ENCODE measurements at places on chromosomes 3 and 15.

- DNase-seq = no peak
These were observed 289.2 kb upstream of the CHRM5 start for GRCh38 chr15:33679061-33679460.

DNA sequence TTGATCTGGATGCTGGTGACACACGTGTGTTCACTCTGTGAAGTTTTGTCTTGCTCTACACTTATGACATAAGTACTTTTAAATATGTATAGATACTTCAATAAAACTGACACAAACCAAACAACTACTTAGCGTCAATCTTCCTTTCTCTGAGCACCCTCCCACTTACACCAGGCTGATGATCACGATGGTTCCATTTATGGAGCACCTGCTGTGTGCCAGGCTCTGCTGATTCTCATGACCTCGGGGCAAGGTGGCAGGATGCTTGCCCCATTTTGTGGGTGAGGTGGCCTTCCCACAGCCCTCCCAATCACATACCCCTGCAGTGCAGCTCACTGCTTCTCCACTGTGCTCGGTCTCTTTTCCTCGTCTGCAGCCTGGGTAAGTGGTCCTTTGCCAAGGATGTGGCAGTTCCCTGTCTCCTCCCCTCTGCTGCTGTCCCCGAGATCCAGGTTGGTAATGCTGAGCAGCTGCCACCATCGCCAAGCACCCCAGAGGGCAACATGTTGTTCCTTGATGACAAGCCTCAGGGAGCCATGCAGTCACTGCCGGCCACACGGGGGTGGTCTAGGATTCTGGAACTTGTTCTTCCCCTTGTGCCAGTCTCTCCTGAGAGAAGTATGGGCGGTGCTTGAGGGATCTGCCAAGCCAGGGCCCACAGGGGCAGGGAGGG, 20.6 kb upstream of the ADCY5 start:
- DNase-seq = no peak

DNA sequence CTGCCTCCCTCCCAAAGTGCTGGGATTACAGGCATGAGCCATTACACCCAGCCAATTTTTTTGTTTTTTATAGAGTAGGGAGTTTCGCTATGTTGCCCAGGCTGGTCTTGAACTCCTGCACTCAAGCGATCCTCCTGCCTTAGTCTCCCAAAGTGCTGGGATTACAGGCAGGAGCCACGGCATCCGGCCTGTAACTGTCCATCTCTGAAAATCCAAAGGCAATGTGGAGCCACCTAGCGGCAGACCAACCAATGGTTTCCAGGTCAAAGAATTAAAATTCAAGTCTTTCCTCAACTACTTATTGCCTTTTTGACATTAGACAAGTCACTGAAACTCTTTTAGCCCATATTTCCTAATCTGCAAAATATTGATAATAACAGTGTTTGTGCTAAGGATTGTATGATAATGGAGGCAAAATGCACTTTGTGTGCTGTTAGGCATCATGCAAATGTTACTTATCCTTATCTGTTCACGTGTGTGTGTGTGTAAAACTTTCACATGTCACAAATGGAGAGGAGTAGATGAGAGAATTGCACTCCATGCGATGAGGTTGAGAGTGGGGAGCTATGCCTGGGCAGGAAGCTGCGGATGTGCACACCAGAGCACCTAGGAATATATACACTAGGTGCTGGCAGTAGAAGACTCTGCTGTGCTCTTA, 48.7 kb downstream of the COL8A1 start:
- DNase-seq = peak; percentile 78

GRCh38 chr15:65254356-65254755, 32.3 kb downstream of the PARP16 start:
- DNase-seq = no peak

GRCh38 chr3:11373235-11373634, 101.0 kb downstream of the ATG7 start:
- DNase-seq = no peak

GRCh38 chr3:162354356-162354755, 857.7 kb downstream of the OTOL1 start:
- no peak for DNase-seq

- DNase-seq = no peak
These were observed 241.4 kb downstream of the EDEM1 start for GRCh38 chr3:5428607-5429516.

GRCh38 chr3:171044384-171044783, 17.9 kb upstream of the SLC2A2 start:
- DNase-seq = no peak

- peak; percentile 71 for DNase-seq
These were observed 181.8 kb downstream of the PDCD6IP start for GRCh38 chr3:33980252-33980651.

DNA sequence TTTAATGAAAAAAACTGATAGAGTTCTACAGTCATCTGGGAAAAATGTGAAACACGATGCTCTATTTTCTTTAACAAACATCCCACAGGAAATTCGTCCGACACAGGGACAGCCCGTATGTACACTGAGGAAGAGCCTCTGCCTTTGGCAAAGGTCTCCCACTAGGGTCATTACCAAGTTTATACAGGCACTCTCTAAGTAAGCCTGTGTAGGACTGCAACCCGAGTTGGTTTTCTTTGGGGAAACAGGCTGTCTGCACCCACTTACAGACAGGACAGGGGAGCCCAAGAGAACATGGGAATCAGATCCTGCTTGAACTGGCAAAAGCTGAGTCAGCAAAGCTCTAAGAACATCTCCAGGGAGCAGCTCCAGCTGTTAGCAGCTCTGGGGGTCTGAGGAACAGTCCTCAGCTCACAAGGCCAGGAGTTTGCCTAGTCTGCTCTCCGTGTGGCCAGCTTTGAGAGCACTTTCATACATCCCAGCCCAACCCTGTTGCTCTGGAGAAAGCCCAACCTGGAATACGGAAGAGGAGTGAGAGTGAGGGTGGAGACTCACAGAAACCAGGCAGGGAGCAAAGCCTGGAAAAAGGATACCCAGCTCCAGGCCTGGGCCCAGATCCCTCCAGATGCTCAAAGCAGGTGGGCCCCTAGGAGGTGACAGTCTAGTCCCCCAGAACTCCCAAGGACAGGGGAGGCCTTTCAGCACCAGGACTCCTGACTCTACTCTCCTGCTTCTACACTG, 1.9 kb downstream of the TBC1D2B start:
- DNase-seq = peak; percentile 54

GRCh38 chr15:101481917-101482525, 7.5 kb downstream of the PCSK6 start:
- no peak for DNase-seq

- no peak for DNase-seq
These were observed 4.6 kb downstream of the SENP5 start for GRCh38 chr3:196872316-196872715.

Data from RKO (cell line).